ENCODE measurements at places on chromosomes 3 and 15. TPM values are rescaled to one million over a fixed set of nuclear protein-coding genes. Genes with fewer than 3 reads are reported as not detected.

Gene SEC62
- 34.0 TPM for total RNA-seq

Gene LYZL4
- not detected for total RNA-seq

Gene DUOXA2
- not detected for total RNA-seq

Gene ERC2
- total RNA-seq: 2.1 TPM
